ENCODE measurements at places on chromosomes 12 and 14.
A peak's percentile ranks its signal among the peaks of the same experiment; 100 is the strongest.

- no peak for DNase-seq
These were observed 294.4 kb downstream of the AKAP6 start for GRCh38 chr14:32623300-32624093.

DNA sequence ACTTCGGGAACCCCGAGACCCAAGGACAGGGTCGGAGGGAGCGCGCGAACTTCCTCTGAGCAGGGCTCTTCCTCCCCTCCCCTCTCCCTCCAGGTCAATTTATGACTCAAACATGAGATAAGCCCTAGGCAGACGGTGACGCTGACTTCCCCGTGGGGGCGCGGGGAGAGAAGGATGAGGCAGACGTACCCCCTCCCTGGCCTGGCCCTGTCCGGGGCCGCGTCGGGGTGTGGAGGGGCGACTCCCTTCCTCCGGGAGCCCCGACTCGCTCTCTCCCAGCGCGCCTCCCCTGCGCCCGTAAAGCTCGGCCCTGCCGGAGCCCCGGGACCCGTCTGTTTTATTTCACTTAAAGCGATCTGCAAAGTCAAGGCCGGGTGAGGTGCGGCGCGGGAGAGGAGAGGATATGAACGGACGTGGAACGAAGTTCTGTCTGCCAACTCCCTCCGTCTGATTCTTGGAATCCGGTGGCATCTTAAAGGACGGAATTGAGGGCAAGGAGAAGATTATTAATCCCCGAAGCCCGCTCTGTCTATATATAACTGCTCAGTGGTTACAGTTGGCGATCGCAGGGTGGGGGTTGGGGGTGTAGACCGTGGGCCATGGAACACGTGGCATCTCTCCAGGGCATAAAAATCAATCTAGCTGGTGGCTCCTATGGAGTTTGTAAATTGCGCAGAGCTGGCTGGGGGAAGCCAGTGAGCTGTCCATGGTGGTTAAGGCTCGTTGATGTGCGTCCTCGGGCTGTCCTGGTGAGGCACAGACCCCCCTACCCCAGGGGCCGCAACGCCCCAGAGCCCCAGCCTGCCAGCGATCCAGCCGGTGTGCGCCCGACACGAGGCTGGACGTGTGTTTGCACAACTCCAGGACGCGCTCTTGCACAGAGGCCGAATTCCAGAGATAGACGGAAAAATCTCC lies 2.9 kb upstream of the PTHLH start:
- no peak for DNase-seq

GRCh38 chr12:47139000-47139681 lies 59.4 kb upstream of the AMIGO2 start:
- DNase-seq = no peak

- DNase-seq = no peak
These were observed 31.7 kb downstream of the RASAL1 start for GRCh38 chr12:113103756-113104450.

DNA sequence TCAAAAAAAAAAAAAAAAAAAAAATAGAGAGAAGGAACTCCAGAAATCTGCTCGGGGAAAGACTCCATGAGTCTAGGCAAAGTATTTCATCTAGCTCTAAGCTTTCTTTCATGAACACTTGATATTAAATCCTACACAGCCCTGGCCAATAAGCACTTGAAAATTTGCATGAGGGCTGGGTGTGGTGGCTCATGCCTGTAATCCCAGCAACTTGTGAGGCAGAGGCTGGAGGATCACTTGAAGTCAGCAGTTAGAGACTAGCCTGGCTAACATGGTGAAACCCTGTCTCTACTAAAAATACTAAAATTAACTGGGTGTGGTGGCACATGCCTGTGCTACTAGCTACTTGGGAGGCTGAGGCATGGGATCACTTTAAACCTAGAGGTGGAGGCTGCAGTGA lies 13.1 kb upstream of the METAP2 start:
- DNase-seq = no peak

GRCh38 chr14:22174412-22175277 lies 414.4 kb downstream of the DAD1 start:
- no peak for DNase-seq

DNA sequence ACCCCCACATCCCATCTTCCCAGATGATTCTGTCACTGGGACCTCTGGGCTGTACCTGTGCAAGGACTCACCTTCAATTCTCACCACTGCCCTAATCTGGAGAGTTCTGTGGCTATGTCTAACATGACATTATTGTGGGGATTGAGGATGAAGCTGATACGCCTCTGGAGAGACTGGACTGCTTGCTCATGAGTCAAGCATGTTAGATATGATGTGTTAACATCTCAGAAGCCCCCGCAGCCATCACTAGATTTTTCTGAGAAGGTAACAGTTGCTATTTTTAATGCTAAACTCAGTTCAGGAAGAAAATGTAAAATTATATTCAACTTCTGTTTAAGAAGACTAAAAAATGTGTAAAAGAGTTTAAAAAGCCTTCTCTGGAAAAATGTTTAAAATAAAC lies 25.7 kb downstream of the JKAMP start:
- DNase-seq = no peak

DNA sequence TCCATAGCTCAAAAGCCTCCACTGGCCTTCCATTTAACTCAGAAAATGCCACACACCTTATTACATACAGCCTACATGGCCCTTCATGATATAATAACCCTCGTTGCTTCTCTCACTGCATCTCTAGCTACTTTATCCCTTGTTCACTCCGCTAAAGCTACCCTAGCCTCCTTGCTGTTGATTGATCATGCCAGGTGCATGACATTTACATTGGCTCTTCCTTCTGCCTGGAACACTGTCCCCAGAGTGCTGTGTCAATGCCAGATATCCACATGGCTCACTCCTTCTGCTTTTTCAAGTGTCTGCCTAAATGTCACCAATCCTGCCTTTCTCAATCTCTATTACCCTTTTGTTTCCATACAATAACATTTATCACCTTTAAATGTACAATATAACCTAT lies 58.3 kb downstream of the CAND1 start:
- DNase-seq = no peak

DNA sequence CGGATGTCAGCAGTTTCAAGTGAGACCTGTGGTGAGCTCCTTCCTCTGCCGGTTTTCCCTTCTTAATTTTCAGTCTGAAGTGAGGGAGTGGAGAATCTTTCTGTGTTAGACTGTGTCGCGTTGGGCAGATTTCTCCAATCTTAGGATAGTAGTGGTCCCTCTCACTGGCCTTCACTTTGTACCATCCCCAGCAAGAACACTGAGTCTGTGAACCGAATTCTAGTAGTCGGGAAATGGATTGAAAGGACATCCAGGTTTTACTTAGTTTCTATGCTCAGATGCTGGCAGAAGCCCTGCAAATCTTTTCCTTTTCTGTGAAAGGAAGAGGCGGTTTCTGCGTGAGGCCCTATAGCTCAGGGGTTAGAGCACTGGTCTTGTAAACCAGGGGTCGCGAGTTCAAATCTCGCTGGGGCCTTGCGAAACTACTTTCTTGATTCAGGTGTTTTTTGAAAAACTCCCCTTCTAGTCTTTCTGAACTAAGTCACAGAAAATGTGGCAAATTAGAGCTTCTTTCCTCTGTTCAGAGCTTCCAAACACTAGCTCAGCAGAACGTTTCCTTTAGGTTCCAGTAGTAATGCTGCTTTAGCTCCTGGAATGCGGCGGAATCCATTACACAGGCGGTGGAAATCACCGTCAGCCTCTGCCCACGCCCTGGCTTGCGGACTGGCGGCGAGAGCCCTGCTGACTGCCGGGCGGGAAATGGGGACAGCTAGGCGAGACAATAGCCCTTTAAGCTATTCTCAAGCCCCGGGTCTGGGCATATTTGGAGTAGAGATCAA lies 2.8 kb upstream of the RNASE4 start:
- DNase-seq = peak; percentile 75

DNA sequence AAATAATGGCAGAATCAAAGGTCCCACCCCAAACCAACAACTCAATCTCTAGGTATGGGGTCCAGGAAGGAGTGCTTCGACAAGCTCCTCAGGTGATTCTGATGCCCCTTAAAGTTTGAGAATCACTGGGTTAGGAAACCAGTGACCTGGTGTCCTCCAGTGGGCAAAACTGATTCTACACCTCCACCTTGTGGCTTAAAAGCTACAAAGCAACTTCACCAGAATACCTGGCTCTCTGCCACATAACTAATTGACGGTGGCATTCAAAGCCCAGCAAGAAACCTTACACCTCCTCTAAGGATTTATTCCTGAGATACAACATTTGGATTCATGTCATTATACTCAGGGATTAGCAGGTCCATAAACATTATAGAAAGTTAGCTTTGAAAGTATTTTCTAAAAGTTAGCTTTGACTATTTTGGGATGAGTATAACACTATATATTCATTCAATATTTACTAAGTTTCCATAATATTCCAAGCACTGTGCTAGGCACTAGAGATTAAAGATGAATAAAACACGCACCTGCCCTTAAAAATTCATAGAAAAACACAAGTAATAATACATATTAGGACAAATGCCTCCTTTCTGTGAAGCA lies 45.4 kb downstream of the DCAF5 start:
- peak; percentile 88 for DNase-seq

DNA sequence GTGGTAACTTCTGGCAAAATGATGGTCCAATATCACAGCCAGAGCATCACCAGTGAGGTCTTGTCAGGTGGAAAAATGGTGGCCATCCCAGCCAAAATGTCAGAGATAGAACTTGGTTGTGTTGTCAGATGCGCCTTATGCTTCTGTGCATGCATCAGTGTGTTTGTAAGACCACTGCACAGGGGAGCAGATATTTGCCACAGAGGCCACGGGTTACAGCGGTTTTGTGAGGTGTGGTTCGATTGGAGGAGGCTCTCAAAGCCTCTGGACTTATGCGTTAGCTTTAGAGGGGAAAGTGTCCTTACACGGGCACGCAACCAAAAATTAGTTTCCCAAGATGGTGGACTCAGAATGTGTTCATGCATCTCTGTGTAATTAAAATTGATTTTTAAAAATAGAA lies 243.8 kb downstream of the ADGRD1 start:
- DNase-seq = no peak
